ENCODE measurements at places on chromosomes 6 and 20. TPM values are rescaled to one million over a fixed set of nuclear protein-coding genes. Genes with fewer than 3 reads are reported as not detected.

The HLA-DQB2 gene
- total RNA-seq = 1.7 TPM

The SLC24A3 gene
- total RNA-seq = 0.08 TPM

The SNX5 gene
- 88.2 TPM for total RNA-seq

The ADGRF5 gene
- total RNA-seq = not detected
